CD4-positive, alpha-beta T cell (primary cell): ENCODE measurements at places on chromosomes 1 and 21.

GRCh38 chr1:199038156-199038555 is 399.3 kb downstream of the PTPRC start:
- DNase-seq = no peak
- no peaks in the 10 kb centered on the region for H3K36me3 ChIP-seq
- H3K4me1 ChIP-seq = no peaks in the 10 kb centered on the region
- H3K27me3 ChIP-seq = no peaks in the 10 kb centered on the region

GRCh38 chr1:42365118-42365517 is 15.5 kb upstream of the RIMKLA start:
- H3K27me3 ChIP-seq = no peaks in the 10 kb centered on the region
- H3K4me3 ChIP-seq = no peak overlapping the region
- H3K4me1 ChIP-seq = no peaks in the 10 kb centered on the region
- no peaks in the 10 kb centered on the region for H3K36me3 ChIP-seq
- DNase-seq = no peak
- no peak overlapping the region for H3K27ac ChIP-seq

DNA sequence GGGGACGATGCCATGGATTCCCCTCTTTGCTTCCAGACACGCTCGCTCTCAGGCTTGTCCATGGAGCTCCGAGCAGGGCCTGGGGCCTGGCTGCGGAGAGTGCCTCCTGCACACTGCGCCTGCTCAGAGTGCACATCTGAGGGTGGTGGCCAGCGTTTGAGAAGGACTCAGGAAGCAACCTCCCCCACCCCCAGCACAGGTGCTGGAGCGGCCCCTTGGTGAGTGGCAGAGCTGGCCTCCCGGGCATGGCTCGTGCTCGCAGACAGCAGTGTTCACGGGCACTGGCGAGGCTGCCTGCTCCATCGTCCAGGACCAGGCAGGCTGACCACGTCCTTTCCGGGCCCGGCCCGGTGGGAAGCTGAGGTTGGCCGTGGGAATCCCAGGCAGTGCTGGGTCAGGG is 2.8 kb downstream of the SPATC1L start:
- no peak overlapping the region for H3K27ac ChIP-seq
- H3K4me1 ChIP-seq = peaks cover 25% of the 10 kb centered on the region
- peaks cover 3% of the 10 kb centered on the region for H3K27me3 ChIP-seq
- DNase-seq = no peak
- H3K4me3 ChIP-seq = no peak overlapping the region
- H3K36me3 ChIP-seq = no peaks in the 10 kb centered on the region

DNA sequence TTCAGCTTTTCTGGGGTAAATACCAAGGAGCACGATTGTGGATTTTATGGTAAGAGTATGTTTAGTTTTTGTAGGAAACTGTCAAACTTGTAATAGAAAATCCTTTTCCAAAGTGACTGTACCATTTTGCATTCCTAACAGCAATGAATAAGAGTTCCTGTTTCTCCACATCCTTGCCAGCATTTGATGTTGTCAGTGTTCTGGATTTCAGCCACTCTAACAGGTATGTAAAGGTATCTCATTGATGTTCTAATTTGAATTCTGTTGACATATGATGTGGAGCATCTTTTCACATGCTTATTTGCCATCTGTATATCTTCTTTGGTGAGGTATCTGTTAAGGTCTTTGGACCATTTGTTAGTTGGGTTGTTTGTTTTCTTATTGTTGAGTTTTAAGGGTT is 50.3 kb upstream of the RGS2 start:
- DNase-seq = no peak
- no peak overlapping the region for H3K4me3 ChIP-seq
- no peak overlapping the region for H3K27ac ChIP-seq
- no peaks in the 10 kb centered on the region for H3K36me3 ChIP-seq
- no peaks in the 10 kb centered on the region for H3K4me1 ChIP-seq

GRCh38 chr1:34155860-34156259 is 9.2 kb downstream of the CSMD2 start:
- no peak overlapping the region for H3K4me3 ChIP-seq
- no peak overlapping the region for H3K27ac ChIP-seq
- peaks cover 18% of the 10 kb centered on the region for H3K27me3 ChIP-seq

DNA sequence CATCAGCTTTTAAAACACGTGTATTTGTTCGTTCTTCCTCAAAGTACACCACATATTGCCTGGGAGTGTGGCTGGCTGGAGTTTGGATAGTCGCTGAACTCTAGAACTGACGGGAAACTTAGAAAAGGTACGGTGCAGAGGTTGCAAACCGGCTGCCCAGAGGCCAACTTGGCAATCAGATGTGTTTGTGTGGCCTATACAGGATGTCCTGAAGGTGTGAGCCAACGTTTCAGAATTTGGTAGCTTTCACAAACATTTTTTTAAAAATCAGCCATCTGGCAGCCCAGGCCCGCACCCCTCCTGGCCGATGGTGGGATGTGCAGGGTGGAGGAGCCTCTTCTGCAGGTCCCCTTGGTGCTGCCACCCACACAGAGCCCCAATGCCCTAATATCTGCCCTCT is 73.6 kb upstream of the SLC25A33 start:
- H3K27me3 ChIP-seq = no peaks in the 10 kb centered on the region
- H3K27ac ChIP-seq = no peak overlapping the region
- no peak for DNase-seq
- no peak overlapping the region for H3K4me3 ChIP-seq
- no peaks in the 10 kb centered on the region for H3K4me1 ChIP-seq
- no peaks in the 10 kb centered on the region for H3K36me3 ChIP-seq

- no peaks in the 10 kb centered on the region for H3K27me3 ChIP-seq
- DNase-seq = no peak
- no peak overlapping the region for H3K4me3 ChIP-seq
- H3K4me1 ChIP-seq = no peaks in the 10 kb centered on the region
These were observed 27.6 kb upstream of the KCNE2 start for GRCh38 chr21:34336245-34336644.
